Activated T-helper 2 cell treated with anti-CD3 and anti-CD28 coated beads, Interferon-gamma antibody, Interleukin-2, Interleukin-4, amounts not matched to agents 10 μg/mL and 5 μg/mL and 100 μg/mL, durations not matched to agents 14 hours and 24 hours and 36 hours (primary cell): ENCODE measurements at places on chromosomes 5 and 9. TPM values are rescaled to one million over a fixed set of nuclear protein-coding genes. Genes with fewer than 3 reads are reported as not detected.

DNA sequence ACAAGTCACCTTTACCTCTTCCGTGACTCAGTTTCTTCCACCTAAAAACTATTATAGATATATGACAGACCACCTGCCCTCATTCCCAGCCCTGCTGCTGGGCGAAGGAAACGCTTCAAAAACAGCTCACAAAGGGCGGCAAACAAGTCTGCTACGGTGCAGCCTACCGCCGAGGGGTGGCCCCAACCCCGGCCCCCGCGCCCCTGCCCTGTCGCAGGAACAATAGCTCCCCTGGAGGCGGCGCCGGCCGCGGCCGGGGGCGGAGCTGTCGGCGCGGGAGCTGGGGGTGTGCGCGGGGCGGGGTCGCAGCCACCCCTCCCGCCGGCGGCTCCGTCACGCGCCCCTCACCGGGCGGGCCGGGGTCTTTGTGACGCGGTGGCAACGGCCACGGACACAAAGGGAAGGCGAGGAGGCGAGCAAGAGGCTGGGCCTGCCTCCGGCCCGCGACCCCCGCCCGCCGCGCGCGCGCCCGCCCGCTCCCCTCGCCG, at the start of gene TMEFF1:
TMEFF1 (plus strand) TSS at position 362 of the 488 bp plus-strand sequence. CDS start 396 bp downstream, outside the sequence.
- DNase-seq, result peak; percentile 27

GRCh38 chr5:12652201-12652600, 748.0 kb upstream of the CTNND2 start:
- DNase-seq, result no peak

GRCh38 chr5:17081142-17081541, 136.3 kb upstream of the BASP1 start:
- DNase-seq, result no peak

DNA sequence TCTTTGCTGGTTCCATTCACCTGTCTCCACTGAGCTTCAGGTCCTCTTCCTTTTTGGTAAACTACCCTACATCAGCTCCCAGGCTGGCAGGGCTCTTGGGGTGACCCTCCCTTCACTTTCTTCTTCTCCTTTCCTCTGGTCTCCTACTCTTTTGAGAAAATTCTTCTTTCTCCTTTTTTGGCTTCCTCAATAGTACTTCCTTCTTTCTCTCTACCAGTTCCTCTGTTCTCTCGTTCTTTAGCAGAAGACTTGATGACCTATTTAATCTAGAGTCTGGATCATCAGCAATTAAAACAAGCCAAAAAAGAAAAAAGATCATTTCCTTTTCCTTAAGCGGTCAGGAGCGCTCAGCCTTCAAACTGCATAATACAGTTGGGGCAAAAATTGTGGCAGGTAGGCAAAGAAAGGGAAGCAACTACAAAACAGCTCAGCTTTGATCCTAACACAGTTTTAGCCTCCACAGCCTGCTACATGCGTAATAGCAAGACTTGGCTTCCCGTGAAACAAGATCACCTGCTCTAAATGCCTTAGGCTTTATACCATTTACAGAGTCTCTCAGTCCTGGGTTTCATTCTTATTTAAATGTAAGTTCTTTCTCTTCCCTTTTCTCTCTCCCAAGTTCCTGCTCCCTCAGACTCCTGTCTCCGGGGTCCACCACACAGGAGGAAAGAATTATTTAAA, 14.0 kb upstream of the GSN start:
- DNase-seq, result no peak

DNA sequence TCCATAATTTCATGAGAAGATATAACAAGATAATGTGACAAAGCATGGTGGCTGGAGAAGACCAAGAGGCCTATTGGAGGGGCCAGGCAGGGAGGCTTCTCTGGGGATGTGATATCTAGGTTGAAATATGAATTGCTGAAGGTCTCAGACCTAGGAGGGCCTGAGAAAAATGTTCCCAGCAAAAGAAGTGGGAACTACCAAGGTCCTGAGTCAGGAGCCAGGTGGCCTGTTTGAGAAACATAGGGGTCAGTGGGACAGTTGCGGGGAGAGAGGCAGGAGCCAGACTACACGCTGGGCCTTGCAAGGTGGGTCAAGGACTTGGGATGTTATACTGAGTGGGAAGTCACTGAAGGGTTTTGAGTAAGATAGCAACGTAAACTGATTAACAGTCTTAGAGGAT, 216.1 kb downstream of the CFAP90 start:
- DNase-seq, result no peak

GRCh38 chr9:70195456-70195855, 63.3 kb upstream of the SMC5 start:
- no peak for DNase-seq

DNA sequence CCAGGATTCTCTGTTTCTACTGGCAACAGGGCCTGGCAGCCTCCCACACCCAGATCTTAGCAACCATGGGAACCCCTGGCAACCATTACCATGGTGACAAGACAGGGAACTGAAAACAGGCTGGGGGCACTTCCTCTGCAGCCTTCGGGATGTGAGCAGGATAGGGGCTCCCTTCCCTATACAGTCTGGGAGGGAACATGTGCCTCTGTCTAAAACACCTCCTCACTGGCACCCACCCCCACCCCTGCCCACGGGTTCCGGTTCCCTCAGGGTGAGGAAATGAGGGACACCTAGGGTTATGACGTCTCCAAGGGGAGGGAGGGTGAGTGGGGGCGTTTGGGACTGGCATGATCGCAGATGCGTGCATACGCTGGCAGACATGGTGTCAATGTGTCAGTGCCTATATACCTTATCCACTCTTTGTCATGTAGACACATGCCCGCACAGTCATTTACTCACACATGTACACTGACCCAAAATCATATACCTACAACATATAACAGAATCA, 3.0 kb upstream of the DNAJB5 start:
- DNase-seq, result no peak

DNA sequence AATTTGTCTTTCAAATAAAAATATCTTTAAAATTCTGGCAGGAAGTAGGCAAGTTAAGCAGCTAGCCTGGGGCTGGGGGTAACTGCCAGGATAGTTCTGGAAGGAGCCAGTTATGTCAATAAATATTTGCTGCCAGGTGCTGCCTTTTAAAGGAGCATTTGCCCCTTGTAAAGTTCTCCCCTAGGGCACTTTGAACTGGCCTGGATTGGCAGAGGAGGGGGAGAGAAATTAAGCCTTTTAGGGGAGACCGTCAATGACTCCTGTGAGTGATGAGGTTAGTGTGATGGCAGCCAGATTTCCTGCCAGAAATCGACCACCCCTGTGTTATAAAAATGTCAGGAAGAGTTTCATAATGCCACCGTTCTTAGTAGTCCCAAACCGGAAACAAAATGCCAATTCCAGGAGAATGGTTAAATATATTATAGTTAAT, 89.8 kb upstream of the ELL2 start:
- DNase-seq, result no peak

- no peak for DNase-seq
Observed at GRCh38 chr5:98307811-98308210, 465.7 kb upstream of the RGMB start.

Gene PDZD2
- 0.05 and 0.25 TPM in 2 replicates for total RNA-seq

Gene DMRT2
- total RNA-seq, result 1.2 and 1.4 TPM in 2 replicates

- peak; percentile 42 for DNase-seq
Observed at GRCh38 chr5:129767927-129768380, 20.1 kb downstream of the MINAR2 start.

Gene CDKN2A
- total RNA-seq, result 5.8 and 7.4 TPM in 2 replicates

- no peak for DNase-seq
Observed at GRCh38 chr5:1208221-1208742, 6.9 kb downstream of the SLC6A19 start.

Gene SLC38A9
- total RNA-seq, result 19.3 and 22.2 TPM in 2 replicates

Gene KCNV2
- not detected in 2 replicates for total RNA-seq

Gene PALM2AKAP2
- 0.57 TPM in 1 of 2 replicates, not detected in the other for total RNA-seq

DNA sequence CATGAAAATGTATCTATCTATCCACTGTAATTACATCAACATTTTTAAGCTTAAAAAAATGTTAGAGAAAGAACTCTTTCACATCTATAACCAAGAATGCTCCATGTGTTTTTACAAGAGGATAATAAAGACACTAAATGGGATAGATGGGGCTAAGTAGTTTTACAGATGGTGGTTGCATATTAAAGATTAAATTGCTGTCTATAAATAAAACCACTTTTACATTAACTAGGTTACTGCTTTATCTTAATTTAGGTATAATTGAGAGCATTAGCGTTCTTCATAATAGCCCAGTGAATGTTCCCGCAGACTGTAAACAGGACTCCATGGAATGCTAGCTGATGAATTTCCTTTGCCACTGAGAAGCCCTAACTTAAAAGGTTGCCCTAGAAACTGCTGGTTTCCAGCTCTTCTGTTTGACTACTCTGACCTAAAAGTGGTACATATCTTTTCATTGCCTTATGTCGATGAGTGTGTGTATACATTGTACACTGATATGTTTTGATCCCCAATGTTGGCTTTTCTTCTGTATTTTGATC, 117.9 kb downstream of the SGCD start:
- DNase-seq, result no peak

Gene PTGES
- 0.34 and 0.39 TPM in 2 replicates for total RNA-seq

Gene CLIC3
- total RNA-seq, result not detected in 2 replicates

DNA sequence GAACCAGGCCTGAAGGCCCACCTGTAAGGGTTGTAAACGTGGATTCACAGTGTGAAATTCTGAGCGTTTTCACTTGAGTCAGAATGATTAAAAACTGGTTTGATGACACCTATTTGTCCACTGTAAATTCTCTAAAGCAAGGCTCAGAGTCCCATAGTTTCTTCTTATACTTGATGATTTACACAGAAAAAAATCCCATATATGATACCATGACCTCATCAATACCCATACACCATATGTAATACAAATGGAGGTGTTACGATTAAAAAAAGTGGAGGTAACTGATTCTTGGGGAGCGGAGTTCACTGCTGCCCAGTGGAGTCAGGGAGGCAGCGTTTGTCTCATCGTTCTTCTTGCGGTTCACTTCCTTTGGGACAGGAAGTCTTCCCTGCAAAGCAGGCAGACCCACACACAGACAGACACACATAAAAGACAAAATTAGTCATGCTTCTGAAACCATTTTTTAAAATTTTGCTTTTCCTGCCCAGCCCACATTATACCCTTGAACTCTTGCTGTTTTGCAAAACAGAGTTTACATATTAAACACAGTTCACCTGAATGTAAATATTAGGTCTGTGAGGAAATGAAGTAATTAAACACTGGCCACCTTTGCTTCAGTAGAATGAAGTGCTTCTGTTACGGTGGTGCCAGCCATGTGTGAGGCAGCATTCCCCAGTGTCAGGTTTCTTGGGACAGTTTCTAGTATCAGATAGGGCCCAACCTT, 26.2 kb downstream of the NREP start:
- DNase-seq, result no peak

Gene TLR4
- total RNA-seq, result not detected in 2 replicates

GRCh38 chr9:16458696-16459420, 411.6 kb downstream of the BNC2 start:
- no peak for DNase-seq

GRCh38 chr5:179758955-179759354, 26.3 kb downstream of the MAML1 start:
- no peak for DNase-seq

Gene PKD2L2
- total RNA-seq, result not detected in 2 replicates

Gene GALNT12
- 2.3 and 2.8 TPM in 2 replicates for total RNA-seq

DNA sequence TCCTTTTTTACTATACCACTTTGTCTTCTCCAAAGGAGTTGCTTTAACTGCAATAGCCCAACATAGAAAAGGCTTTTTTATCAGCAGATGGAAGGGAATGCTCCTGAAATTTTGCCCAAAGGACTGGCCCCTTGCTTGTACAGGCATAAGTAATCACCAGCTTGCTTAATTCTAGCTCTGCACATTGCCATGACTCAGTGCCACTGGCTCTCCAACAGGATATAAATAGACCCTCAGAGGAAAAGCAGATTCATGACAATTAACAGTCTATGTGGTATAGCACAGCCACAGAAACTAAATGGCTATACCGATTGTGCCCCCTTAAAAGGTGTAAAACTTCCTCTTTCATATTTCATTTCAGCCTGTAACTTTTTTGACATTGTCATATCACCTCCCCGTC, 227.0 kb downstream of the ZNF608 start:
- no peak for DNase-seq

DNA sequence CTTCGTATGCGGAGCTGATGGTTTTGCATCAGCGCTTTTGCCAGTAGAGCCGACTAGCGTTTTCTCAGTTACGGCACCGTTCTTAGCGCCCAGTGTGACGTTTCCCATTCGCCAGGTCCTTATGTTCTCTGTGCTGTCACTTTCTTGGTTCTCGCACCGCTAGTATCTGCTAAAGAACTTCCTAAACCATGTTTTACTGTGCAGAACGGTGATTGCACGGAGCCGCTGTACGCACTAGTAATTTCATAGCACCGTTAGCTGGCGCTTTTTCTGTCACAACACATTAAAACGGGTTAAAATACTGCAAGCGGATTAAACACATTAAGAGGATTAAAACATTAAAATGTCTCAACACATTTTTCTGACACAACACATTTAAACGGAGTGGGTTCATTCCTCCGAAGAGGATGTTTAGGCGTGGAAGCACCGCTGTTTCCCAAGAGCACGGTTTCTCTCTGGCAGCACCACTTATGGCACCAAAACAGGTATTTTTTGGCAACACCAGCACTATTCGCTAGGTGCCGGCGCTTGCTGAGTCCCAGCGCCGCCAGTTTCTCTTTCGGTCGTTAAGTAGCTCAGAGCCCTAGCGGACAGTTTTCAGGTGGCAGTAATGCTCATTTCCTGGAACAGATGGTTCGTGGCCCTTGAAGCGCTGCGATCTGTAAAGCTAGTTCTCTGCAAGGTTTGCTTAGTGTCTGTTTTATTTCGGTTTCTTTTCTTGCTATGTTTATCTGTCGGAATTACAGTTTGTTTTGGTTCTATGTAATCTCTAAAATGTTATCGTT, 20.3 kb downstream of the ANXA2R start:
- DNase-seq, result peak; percentile 84

Gene BARHL1
- not detected in 2 replicates for total RNA-seq

DNA sequence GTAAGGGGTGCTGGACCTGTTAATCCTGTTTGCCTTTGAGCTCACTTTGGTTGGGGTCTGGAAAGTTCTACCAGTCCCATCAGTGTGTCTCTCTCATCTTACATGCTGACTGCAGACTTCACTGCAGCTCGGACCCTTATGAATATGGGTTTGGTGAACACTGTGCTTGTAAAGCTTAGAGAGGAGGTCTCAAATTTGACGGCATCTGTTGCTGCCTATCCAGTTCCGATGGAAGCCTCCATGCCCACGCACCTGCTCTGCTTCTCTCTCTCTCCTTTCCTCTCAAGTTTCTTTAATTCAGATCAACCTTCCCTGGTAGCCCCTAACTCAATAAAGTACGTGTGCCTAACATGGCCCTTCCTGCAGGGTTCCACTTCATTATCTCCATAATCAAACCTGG, 217.9 kb downstream of the HSPA4 start:
- no peak for DNase-seq

DNA sequence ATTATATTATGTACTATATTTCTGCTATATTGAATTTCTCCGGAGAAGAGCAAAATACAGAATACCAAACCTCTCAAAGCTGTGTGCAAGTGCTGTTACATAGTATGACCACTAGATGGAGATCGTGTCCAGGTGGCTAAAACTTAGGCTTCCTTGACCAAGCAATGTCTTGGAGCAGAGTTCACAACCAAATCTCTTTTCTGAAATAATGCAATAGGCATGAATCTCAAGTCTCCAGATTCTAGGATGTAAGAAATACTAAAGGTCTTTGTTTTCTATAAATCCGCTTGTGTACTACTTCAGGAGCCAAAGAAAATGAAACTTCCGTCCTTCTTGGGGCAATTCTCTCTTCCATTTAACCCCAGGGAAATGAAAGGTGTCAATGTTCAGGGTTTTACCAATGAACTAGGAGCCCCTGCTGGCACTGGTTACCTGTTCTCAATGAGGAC, 181.5 kb upstream of the RAI14 start:
- DNase-seq, result no peak

Gene LCN1
- not detected in 2 replicates for total RNA-seq

GRCh38 chr9:99347568-99347967, 125.5 kb downstream of the SEC61B start:
- DNase-seq, result no peak

Gene LRRC14B
- total RNA-seq, result not detected in 2 replicates
